Epithelial cell of esophagus (primary cell): ENCODE measurements at places on chromosomes 6 and 20.

GRCh38 chr6:138673346-138674014 lies 100.1 kb upstream of the CCDC28A start:
- DNase-seq, result no peak

GRCh38 chr20:58344741-58345140 lies 35.2 kb downstream of the RAB22A start:
- DNase-seq, result peak; percentile 55

GRCh38 chr20:59484228-59484627 lies 120.1 kb upstream of the PHACTR3 start:
- no peak for DNase-seq

DNA sequence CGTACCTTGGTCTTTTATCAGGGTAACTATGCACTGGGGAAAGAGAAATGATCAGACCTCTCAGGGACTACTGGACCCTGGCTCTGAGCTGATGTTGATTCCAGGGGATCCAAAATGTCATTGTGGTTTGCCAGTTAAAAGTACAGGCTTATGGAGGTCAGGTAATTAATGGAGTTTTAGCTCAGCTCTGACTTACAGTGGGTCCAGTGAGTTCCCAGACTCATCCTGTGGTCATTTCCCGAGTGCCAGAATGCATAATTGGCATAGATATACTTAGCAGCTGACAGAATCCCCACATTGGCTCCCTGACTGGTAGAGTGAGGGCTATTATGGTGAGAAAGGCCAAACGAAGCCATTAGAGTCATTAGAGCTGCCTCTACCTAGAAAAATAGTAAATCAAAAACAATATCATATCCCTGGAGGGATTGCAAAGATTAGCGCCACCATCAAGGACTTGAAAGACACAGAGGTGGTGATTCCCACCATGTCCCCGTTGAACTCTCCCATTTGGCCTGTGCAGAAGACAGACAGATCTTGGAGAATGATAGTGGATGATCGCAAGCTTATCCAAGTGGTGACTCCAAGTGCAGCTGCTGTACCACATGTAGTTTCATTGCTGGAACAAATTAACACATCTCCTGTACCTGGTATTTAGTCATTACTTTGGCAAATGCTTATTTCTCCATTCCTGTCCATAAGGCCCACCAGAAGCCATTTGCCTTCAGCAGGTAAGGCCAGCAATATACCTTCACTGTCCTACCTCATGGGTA lies 152.4 kb downstream of the THBS2 start:
- no peak for DNase-seq

- no peak for DNase-seq
Measured at GRCh38 chr6:81697559-81697958, 54.9 kb downstream of the TENT5A start.

DNA sequence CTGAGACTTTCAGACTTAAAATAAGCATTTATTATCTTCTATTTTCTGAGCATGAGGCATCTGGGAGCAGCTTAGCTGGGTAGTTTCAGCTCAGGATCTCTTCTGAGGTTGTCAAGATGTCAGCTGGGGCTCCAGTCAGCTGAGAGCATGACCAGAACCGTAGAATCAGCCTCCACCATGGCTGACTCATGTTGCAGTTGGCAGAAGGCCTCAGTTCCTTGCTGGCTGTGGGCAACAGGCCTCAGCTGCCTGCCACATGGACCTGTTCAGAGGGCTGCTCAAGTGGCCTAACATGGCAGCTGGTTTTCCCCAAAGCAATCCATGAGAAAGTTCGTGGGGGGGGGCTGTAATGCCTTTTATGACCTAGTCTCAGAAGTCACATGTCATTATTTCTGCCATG lies 142.3 kb downstream of the LY86 start:
- peak; percentile 87 for DNase-seq

GRCh38 chr6:29723666-29724588 lies 693 bp downstream of the HLA-F start:
- DNase-seq, result peak; percentile 6
